Subcutaneous preadipocyte (primary cell): ENCODE measurements at places on chromosomes 4 and X. TPM values are rescaled to one million over a fixed set of nuclear protein-coding genes. Genes with fewer than 3 reads are reported as not detected.

CPLX1 gene
- total RNA-seq, result not detected in 2 replicates

XAGE2 gene
- total RNA-seq, result not detected in 2 replicates

ATP2B3 gene
- not detected in 2 replicates for total RNA-seq

SORCS2 gene
- total RNA-seq, result under 0.01 TPM in 2 replicates

CCNG2 gene
- total RNA-seq, result 9.8 and 12.5 TPM in 2 replicates

ZNF732 gene
- total RNA-seq, result 0.37 and 0.59 TPM in 2 replicates

FAM184B gene
- total RNA-seq, result under 0.01 TPM in 1 of 2 replicates, not detected in the other

DIAPH2 gene
- total RNA-seq, result 28.7 and 36.0 TPM in 2 replicates

RAB39B gene
- total RNA-seq, result 0.37 and 1.6 TPM in 2 replicates

CYTL1 gene
- total RNA-seq, result 0.20 and 0.37 TPM in 2 replicates

IBSP gene
- not detected in 2 replicates for total RNA-seq

COX7B gene
- total RNA-seq, result 202 and 329 TPM in 2 replicates

ERVMER34-1 gene
- total RNA-seq, result 0.20 and 0.73 TPM in 2 replicates

ANK2 gene
- 63.3 and 150 TPM in 2 replicates for total RNA-seq

DNAAF6 gene
- not detected in 2 replicates for total RNA-seq

SCML1 gene
- 11.4 and 14.3 TPM in 2 replicates for total RNA-seq

PCDH11X gene
- not detected in 2 replicates for total RNA-seq

DKC1 gene
- 48.5 and 60.4 TPM in 2 replicates for total RNA-seq

ZNF330 gene
- 21.3 and 24.6 TPM in 2 replicates for total RNA-seq

NPNT gene
- total RNA-seq, result not detected in 2 replicates

MED12 gene
- 20.6 and 24.4 TPM in 2 replicates for total RNA-seq

FTSJ1 gene
- 65.4 and 89.9 TPM in 2 replicates for total RNA-seq

PLCXD1 gene
- total RNA-seq, result 4.8 and 7.4 TPM in 2 replicates

GAGE12E gene
- total RNA-seq, result not detected in 2 replicates

NHSL2 gene
- total RNA-seq, result 0.78 and 1.8 TPM in 2 replicates

S100G gene
- total RNA-seq, result not detected in 2 replicates

NLGN4X gene
- total RNA-seq, result not detected in 2 replicates

TCP11X2 gene
- total RNA-seq, result not detected in 2 replicates

HNRNPH2 gene
- 46.5 and 47.8 TPM in 2 replicates for total RNA-seq

STPG2 gene
- under 0.01 TPM in 1 of 2 replicates, not detected in the other for total RNA-seq

DUSP21 gene
- not detected in 2 replicates for total RNA-seq

NAT8L gene
- under 0.01 TPM in 2 replicates for total RNA-seq

FGF16 gene
- under 0.01 and 0.20 TPM in 2 replicates for total RNA-seq

ENOPH1 gene
- total RNA-seq, result 31.2 and 46.5 TPM in 2 replicates

CD40LG gene
- total RNA-seq, result not detected in 2 replicates

OPN1MW3 gene
- not detected in 2 replicates for total RNA-seq

MAOA gene
- total RNA-seq, result 26.0 and 45.6 TPM in 2 replicates

ARMCX1 gene
- total RNA-seq, result 55.9 and 57.0 TPM in 2 replicates

DCLK2 gene
- total RNA-seq, result 3.3 and 7.2 TPM in 2 replicates

FGFRL1 gene
- total RNA-seq, result 9.9 and 12.5 TPM in 2 replicates

CLDN22 gene
- under 0.01 TPM in 1 of 2 replicates, not detected in the other for total RNA-seq

CTAG1A gene
- total RNA-seq, result not detected in 2 replicates

NAP1L2 gene
- total RNA-seq, result under 0.01 and 0.20 TPM in 2 replicates

FATE1 gene
- not detected in 2 replicates for total RNA-seq

MOB1B gene
- 7.3 and 8.8 TPM in 2 replicates for total RNA-seq

SHROOM4 gene
- 0.37 and 0.39 TPM in 2 replicates for total RNA-seq
